ENCODE measurements at places on chromosomes 16 and 17.

DNA sequence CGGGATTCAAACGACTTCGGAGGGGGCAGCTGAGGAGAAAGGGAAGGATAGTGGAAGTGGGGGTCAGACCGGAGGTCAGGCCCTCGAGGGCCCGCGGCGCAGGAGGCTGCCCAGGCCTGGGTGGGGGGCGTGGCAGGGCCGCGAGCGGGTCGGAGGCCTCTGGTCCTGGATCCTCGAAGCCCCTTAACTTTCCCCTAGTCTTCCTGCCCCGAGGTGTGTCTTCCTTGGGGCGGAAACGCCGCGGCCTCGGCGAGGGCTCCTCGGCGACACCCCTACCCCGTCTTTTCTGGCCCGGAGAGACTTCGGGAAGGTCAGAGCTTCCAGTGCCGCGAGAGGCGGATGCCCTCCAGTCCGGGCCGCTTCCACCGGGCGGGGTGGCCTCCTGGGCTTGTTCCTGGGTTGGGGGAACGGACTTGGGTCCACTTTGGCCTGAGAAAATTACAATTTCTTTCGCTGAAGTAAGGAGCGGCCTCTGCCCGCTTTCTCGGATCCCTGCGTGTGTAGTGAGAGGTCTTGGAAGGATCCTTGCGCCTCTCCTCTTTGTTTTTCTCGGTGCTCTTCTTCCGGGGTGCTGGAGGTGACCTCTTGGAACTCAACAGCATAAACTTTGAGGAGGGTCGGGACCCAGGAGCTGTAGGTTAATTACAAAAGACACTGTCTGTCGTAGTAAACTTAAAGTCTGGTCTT lies 491 bp downstream of the IST1 start:
- DNase-seq: no peak

DNA sequence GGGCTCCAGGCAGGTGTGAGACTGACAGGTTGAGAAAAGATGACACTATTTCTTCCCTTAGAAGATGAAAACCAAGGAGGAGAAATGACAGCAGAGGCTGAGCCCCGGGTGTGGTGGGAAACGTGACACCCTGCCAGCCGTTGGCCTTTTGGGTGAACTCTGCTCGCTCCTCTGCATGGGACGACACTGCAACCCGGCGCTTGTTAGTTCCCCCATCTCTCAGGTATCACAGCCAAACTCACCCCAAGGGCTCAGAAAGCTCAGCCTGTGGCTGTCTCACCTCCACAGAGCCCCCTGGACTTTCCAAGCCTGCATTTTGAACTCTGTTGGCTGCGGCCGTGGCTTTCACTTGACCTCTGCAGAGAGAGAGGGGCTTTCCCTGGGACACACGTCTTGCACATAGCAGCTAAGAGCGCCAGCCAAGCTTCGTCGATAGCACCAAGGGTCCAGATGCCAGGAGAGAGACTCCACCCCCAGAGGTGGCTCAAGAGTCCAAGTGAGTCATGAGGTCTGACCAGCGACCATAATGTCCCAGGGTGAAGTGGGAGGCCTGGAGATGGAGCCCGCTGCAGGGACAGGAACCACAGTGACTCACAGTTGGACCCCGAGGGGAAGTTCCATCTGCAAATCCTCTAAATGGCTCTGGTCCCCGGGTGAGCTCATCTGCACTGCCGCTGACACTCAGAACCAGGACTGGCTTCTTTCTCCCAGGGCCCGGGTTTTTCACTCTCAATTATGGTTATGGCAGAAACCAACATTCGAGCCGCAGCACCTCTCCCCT lies 301.9 kb downstream of the SOX9 start:
- DNase-seq: peak; percentile 21

DNA sequence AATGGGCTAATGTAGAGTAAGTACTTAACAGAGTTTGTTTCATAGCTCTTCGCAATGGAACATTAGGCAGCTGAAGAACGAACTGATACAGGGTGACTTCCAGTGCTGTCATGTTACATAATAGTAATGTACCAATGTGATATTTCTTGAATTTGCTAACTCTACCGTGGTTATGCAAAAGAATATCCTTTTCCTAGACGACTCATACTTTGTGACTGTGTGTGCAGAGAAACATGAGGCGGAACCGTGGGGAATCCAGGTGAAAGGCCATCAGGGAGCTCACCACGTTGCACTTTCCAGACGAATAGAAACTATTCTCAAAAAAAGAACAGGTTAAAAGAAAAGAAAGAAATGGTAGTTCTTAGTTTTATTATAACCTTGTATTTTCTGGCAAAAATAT lies 13.2 kb downstream of the NOB1 start:
- DNase-seq: no peak

GRCh38 chr16:11219178-11219577 lies 36.8 kb downstream of the SOCS1 start:
- DNase-seq: no peak

GRCh38 chr17:64057701-64058263 lies 37.3 kb upstream of the ICAM2 start:
- no peak for DNase-seq

DNA sequence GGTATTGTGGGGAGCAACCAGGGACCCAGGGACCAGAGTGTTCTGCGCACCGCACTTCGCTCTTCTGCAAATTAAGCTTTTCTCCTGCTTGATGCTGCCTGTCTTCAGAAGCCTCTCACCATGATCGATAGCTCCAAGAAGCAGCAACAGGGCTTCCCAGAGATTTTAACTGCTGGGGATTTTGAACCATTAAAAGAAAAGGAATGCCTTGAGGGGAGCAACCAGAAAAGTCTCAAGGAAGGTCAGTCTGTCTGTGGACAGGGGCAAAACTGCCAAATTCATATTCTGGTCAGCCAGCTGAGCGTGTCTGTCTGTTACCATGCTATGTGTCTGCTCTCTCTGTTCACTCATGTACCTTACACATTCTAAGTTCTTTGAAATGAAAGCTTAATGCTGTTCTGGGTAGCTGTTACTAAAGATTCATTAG lies 115.7 kb downstream of the MRTFB start:
- no peak for DNase-seq

DNA sequence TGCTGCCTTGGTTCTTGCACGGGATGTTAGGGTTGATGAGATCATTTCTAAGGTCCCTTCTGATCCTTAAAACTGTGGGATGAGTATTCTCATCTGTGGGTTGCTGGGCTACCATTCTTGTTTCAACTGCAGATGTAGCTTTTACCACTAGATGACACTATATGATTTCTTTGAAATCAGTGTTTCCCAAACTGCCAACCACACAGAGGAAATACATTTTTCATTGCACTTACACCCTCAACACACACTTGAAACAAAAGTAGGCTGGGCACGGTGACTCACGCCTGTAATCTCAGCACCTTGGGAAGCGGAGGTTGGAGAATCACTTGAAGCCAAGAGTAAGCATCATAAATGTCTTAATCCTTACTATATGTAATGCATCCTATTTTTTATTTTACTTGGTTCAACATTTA lies 15.3 kb downstream of the LCMT1 start:
- DNase-seq: peak; percentile 34

- no peak for DNase-seq
These were observed 36.7 kb downstream of the PLXDC1 start for GRCh38 chr17:39114723-39115122.

- DNase-seq: no peak
These were observed 80.1 kb downstream of the ABCC6 start for GRCh38 chr16:16143038-16143763.

DNA sequence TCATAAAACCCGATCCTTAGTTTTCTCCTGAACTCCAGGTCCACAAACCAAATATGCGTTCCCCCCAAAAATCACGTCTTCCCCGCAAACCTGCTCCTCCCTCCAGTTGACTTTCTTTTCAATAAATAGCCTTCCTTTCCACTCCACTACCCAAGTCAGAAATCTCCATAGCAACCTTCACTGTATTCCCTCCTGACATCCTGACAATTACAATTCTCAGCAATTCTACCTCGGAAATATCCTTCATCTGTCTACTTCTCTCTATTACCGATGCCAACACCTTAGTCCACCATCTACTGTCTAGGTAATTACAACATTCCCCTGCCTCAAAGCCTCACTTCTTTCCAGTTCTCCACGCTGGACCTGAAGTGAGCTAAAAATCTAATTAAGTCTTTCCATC lies 50.7 kb downstream of the SMURF2 start:
- DNase-seq: no peak

DNA sequence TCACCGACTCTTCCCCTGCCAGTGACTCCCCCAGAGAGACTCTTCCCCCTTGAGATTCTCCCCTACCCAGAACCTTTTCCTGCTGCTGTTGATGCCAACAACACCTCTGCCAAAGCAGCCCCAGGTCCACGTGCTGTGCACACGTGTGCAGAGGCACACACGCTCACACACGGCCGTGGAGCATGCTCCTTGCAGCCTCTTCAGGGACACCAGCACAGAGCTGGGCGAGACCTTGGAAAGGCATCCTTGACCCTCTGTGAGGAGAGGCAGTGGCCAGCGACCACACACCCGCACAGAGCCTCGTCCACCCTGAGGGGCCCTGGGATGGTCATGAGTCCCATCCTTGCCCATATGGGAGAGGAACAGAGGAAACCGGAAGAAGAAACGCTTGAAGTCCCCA lies 181.9 kb downstream of the RBFOX3 start:
- DNase-seq: no peak

DNA sequence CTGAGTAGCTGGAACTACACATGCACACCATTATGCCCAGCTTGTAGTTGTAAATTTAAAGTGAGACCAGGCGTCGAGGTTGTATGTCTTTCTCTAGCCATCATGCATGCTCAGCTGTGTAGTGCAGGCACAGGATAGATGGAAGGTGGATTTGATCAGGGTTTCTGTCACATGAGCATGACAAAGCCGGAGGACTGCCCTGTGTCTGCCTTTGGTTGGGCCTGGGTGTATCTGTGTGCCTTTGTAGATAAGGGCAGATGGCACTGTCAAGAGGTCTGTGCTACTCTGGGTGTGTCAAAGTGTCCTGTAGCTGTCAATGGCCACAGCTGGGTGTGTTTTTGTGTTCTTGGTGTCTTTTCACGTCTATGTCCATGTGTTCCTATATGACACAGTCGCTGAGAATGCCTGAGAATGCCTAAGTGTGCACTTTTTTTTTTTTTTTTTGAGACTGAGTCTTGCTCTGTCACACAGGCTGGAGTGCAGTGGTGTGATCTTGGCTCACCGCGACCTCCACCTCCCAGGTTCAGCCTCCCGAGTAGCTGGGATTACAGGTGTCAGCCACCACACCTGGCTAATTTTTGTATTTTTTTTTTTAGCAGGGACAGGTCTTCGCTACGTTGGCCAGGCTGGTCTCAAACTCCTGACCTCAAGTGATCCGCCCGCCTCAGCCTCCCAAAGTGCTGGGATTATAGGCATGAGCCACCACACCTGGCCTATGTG lies 4.1 kb upstream of the NAGS start:
- no peak for DNase-seq

DNA sequence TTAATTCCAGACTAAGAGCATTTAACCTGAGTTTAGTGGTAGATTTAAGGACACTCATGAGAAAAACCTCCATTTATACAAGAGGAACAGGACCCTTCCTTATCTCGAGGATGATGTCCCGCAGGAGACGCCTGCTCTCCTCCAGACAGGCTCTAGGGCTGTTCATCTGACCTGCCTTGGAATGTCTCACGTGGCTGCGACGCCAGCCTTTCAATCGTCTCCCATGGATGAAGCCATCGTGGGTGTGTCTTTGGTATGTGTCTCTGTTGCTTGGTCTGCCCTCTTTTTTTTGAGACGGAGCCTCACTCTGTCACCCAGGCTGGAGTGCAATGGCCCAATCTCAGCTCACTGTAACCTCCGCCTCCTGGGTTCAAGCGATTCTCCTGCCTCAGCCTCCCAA lies 16.5 kb downstream of the CHMP6 start:
- no peak for DNase-seq

GRCh38 chr17:57954397-57955182 lies 622 bp downstream of the CUEDC1 start:
- DNase-seq: no peak

DNA sequence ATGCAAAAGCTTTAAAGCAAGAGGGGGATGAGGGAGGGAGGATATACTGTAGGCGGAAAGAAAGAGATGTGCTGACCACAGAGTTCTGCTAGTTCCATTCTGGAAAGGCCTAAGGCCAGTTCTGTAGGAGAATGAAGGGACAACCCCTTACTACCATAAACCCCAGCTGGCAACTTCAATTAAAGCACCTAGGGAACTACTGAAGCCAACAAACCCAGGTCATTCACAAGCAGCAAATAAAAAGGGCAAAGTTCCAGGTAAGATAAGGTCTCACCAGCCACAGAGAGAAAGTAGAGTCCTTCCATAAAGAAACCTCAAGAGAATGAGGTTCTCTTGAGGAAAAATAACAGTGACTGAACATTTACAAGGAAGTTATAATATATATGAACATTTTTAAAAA lies 12.8 kb downstream of the TERF2 start:
- no peak for DNase-seq

DNA sequence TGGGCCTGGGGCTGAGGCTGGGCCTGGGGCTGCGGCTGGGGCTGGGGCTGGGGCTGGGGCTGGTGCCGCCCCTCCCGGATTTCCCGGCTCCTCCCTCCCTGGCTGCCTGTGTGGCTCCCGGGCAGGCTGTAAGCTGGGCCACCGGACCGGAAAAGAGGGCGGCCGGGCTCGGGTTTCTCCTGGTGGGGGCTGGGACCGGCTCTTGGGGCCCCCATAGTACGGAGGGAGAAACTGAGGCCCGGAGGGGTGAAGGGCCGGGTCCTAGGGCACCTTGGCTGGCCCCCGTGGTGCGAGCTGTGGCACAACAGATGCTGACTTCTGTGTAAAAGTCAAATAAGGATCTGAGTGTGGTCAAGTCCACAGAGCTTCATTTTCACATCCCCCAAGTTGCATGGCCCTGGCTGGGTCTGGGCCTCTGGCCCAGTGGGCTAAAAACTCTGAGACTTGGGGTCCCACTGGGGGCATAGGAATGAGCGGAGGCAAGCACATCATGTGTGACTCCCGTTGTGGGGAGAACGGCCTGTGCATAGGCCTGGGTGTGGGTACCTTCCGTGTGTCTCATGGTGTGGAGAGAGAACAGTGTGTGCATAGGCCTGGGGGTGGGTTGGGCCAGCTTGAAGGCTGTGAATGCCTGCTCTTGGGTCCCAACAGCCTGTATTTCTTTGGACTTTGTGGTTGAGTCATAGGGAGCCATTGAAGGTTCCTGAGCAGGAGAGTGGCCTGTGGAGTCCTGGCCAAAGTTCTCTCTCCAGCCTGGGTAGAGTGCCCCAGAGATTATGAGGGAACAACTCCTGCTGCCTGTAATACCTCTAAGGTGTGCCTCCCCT lies 123.9 kb upstream of the CIBAR2 start:
- DNase-seq: no peak

GRCh38 chr16:84993926-84994325 lies 17.4 kb downstream of the ZDHHC7 start:
- no peak for DNase-seq

All from stimulated activated CD4-positive, alpha-beta T cell treated with anti-CD3 and anti-CD28 coated beads, Interleukin-2, amount 100 ng/mL, for 24 hours (primary cell).